HFFc6 (cell line): ENCODE measurements at places on chromosomes 1 and 21.

GRCh38 chr1:92194511-92194910, 23.2 kb upstream of the C1orf146 start:
- no peaks in the 10 kb centered on the region for H3K36me3 ChIP-seq
- no peaks in the 10 kb centered on the region for H3K4me1 ChIP-seq
- H3K27ac ChIP-seq, result no peak overlapping the region
- DNase-seq, result no peak
- H3K4me3 ChIP-seq, result no peak overlapping the region

GRCh38 chr1:156747742-156748669, 3.5 kb downstream of the HDGF start:
- H3K36me3 ChIP-seq, result peaks cover 28% of the 10 kb centered on the region
- peak overlapping the region; percentile 98 for H3K4me3 ChIP-seq
- H3K27me3 ChIP-seq, result no peaks in the 10 kb centered on the region; the same call in 1 of the 2 replicates
- peak overlapping the region; percentile 98 for H3K27ac ChIP-seq
- no peak for DNase-seq

GRCh38 chr1:21338573-21339355, 48.5 kb upstream of the ECE1 start:
- H3K27me3 ChIP-seq, result peaks cover 1% of the 10 kb centered on the region
- H3K4me3 ChIP-seq, result no peak overlapping the region

DNA sequence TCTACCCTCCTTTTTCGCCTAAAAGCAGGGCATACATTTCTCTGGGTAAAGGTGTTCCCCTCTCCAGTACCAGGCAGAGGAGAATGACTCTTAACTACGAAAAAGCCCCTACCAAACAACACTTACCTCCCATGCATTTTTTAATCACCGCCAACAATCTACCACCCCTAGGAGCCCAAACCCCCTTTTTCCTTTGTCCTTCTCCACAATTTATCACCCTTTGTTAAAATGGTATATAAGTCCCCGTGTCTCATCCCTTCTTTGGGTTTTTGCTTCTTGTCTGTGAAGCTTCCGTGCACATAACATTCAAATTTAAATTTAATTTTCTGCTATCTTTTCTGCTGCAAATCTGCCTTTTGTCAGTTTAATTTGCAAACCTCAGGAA, 27.6 kb upstream of the COL18A1 start:
- H3K4me1 ChIP-seq, result peaks cover 40% of the 10 kb centered on the region
- peaks cover 7% of the 10 kb centered on the region for H3K27me3 ChIP-seq
- DNase-seq, result no peak
- H3K27ac ChIP-seq, result no peak overlapping the region
- peaks cover 14% of the 10 kb centered on the region for H3K36me3 ChIP-seq

DNA sequence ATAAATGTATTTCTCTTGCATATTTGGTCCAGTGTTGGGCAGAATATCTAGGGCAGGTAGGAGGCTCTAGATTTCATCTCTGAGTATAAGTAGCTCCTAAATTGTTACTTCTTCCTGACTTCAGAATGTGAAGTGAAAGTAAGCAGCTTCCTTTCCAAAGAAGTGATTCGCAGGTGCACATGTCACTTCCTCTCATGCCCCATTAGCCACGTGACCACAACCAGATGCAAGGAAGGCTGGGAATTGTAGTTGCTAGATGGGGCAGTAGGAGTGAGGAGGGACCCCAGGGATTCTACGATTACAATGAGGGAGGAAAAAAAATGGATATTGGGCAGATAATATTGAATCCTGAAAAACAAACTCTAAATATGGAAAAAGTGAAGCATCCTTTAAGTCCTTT, 113.2 kb upstream of the CYYR1 start:
- peak; percentile 3 for DNase-seq
- H3K4me3 ChIP-seq, result peak overlapping the region; percentile 43; the same call in 1 of the 2 replicates
- H3K27me3 ChIP-seq, result peaks cover 2% of the 10 kb centered on the region; the same call in 1 of the 2 replicates
- no peaks in the 10 kb centered on the region for H3K4me1 ChIP-seq
- H3K36me3 ChIP-seq, result no peaks in the 10 kb centered on the region
- no peak overlapping the region for H3K27ac ChIP-seq

DNA sequence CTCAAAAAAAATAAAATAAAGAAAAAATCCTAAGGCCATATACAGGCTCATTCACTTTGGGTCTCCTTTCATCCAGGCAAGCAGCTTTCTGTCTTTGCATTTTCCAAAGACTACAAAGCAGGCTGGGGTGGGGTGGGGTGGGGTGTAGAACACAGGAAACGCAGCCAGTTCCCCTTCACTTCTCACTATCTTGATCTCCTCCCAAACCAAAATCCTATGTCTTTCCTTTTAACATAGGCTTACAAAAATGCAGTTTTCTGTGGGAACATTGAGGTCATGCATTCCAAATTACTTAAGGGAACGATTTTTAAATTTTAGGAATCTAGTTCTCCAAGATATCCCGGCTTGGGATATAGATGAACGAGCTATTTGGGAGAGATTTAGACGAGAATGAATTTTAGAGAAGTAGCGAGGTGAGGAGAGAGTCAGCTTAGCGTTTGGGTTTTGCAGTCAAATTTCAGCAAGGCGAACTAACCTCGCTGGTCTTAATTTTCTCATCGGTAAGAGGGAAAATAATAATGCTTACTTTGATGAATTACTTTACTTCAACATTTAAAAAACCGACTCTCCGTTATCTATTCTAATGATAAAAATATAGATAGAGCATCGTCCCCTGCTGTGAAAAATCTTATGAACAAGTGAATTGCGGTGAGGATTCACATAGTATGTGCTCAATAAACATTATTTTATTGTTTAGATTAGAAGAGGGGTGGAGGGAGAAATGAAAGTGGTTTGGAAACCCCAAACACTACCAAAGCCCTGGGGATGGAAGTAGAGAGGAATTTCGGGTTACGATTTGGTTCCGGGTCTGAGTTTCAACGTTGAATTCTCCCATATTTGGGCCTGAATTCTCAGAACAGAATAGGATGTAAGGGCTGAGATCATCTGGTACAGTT, 735 bp upstream of the STX12 start:
- H3K4me3 ChIP-seq, result peak overlapping the region; percentile 99
- peaks cover 34% of the 10 kb centered on the region for H3K4me1 ChIP-seq
- H3K27ac ChIP-seq, result peak overlapping the region; percentile 91
- H3K36me3 ChIP-seq, result peaks cover 7% of the 10 kb centered on the region
- DNase-seq, result no peak
- H3K27me3 ChIP-seq, result no peaks in the 10 kb centered on the region; the same call in 1 of the 2 replicates

GRCh38 chr1:215797859-215798258, 230.8 kb downstream of the KCTD3 start:
- peaks cover 52% of the 10 kb centered on the region for H3K4me1 ChIP-seq
- H3K27me3 ChIP-seq, result no peaks in the 10 kb centered on the region

DNA sequence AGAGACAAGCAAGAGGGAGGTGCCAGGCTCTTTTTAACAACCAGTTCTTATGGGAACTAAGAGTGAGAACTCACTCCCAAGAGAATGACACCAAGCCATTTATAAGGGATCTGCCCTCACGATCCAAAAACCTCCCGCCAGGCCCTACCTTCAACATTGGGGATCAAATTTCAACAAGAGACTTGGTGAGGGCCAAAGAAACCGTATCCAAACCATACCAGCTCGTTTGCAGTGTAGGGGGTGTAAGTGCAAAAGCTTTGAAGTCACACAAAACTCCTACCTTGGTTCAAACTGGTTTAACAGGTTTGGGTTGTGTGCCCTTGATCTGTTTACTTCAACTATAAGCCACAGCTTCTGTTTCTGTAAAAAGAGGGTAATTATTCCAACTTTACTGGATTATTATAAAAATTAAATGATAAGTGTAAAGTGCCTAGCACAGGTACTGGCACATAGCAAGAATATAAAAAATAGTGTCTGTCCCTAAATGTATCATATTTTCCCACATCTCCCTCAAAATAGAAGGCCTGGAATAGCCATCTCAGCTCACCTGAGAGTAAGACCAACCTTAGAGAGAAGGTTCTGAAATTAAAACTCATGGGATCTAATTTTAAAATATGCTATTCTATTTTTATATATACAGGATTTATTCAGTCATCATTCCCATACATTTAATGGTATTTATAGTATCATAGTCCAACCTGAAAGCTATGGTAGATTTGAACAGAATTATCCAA, 7.0 kb upstream of the USP25 start:
- no peaks in the 10 kb centered on the region for H3K36me3 ChIP-seq
- peaks cover 22% of the 10 kb centered on the region for H3K27me3 ChIP-seq
- no peak for DNase-seq
- H3K4me3 ChIP-seq, result no peak overlapping the region
- H3K4me1 ChIP-seq, result no peaks in the 10 kb centered on the region

- H3K4me3 ChIP-seq, result no peak overlapping the region
- peaks cover 22% of the 10 kb centered on the region for H3K4me1 ChIP-seq
- no peak overlapping the region for H3K27ac ChIP-seq
Measured at GRCh38 chr1:215584389-215584788, 17.3 kb downstream of the KCTD3 start.

- H3K27ac ChIP-seq, result no peak overlapping the region
- no peak overlapping the region for H3K4me3 ChIP-seq
- H3K36me3 ChIP-seq, result peaks cover 17% of the 10 kb centered on the region
- H3K4me1 ChIP-seq, result peaks cover 34% of the 10 kb centered on the region
- H3K27me3 ChIP-seq, result 0 out of 2 replicates have a peak, but pooled peaks cover 2% of the 10 kb centered on the region
Measured at GRCh38 chr1:108583757-108584427, 24.0 kb downstream of the EEIG2 start.

DNA sequence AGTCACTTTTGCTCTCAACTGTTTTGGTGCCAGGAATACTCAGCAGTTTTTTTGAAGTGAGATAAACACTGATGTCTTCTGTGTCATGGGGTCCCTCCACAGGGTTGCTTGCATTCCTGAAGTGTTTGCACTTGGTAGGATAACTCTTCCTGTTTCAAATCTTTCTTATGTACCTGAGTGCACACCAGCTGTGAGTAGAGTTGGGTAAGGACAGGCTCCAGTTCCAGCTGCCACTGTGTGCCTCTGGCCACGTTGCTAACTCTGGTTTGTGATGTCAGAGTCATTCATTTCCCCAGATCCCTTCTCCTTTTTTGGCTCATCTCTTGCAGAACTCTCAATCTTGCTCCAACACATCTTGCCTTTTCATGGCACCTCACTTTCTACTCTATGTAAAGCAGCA, 356.3 kb upstream of the B3GALT2 start:
- H3K36me3 ChIP-seq, result no peaks in the 10 kb centered on the region; the same call in 1 of the 2 replicates
- H3K4me1 ChIP-seq, result peaks cover 20% of the 10 kb centered on the region
- H3K27ac ChIP-seq, result peak overlapping the region; percentile 26
- no peak for DNase-seq

GRCh38 chr21:43805275-43805800, 16.0 kb downstream of the RRP1 start:
- peaks cover 14% of the 10 kb centered on the region for H3K36me3 ChIP-seq
- no peaks in the 10 kb centered on the region for H3K4me1 ChIP-seq
- no peak for DNase-seq

DNA sequence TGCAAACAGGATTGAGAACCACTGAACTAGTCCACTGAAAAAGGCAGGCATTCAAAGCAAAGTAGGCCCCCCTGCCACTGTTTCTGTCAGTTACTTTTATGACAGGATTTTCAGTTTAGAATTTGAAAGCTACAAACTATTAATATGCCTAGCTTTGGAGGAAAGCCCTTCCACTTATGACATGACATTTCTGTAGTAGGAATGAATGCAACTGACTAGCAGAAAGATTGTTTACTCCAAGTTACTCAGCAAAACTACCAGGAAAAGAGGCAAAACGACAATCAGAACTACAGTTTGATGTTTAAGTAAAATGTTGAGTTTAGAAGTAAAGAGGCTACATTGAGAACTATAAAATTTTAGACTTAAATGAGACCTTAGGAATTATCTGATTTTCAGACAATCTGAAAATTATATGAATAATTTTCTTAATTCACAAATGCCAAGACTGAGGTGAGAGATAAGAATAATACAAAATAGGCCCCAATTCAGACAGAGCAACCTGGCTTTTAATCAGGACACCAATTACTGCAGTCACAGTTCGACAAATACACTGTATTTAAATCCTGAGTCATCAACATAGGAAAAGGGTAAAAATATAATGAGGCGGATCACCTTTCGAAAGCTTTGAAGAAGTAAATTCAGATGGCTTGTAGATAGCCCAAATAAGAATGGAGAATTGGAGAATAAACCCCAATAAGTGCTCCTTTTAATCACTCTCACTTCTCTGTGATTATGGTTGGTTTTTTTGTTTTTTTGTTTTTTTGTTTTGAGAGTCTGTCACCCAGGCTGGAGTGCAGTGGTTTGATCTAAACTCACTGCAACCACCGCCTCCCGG, 2.2 kb downstream of the PRKAB2 start:
- no peak for DNase-seq
- H3K27ac ChIP-seq, result peak overlapping the region; percentile 82
- peaks cover 32% of the 10 kb centered on the region for H3K36me3 ChIP-seq
- no peaks in the 10 kb centered on the region; the same call in 1 of the 2 replicates for H3K27me3 ChIP-seq

GRCh38 chr21:41873005-41873404, 6.1 kb downstream of the PRDM15 start:
- H3K36me3 ChIP-seq, result no peaks in the 10 kb centered on the region
- H3K4me3 ChIP-seq, result no peak overlapping the region
- H3K27me3 ChIP-seq, result no peaks in the 10 kb centered on the region
- DNase-seq, result no peak
- peaks cover 23% of the 10 kb centered on the region for H3K4me1 ChIP-seq
